Endothelial cell of umbilical vein (primary cell): ENCODE measurements at places on chromosomes 16 and 17.

GRCh38 chr16:75423723-75424104, 9.6 kb downstream of the CFDP1 start:
- DNase-seq = no peak

GRCh38 chr16:55853114-55853513, 20.2 kb upstream of the CES1 start:
- DNase-seq = no peak

GRCh38 chr16:49902908-49903307, 47.0 kb upstream of the ZNF423 start:
- no peak for DNase-seq

GRCh38 chr17:30132615-30133014, 16.0 kb downstream of the NSRP1 start:
- no peak for DNase-seq

DNA sequence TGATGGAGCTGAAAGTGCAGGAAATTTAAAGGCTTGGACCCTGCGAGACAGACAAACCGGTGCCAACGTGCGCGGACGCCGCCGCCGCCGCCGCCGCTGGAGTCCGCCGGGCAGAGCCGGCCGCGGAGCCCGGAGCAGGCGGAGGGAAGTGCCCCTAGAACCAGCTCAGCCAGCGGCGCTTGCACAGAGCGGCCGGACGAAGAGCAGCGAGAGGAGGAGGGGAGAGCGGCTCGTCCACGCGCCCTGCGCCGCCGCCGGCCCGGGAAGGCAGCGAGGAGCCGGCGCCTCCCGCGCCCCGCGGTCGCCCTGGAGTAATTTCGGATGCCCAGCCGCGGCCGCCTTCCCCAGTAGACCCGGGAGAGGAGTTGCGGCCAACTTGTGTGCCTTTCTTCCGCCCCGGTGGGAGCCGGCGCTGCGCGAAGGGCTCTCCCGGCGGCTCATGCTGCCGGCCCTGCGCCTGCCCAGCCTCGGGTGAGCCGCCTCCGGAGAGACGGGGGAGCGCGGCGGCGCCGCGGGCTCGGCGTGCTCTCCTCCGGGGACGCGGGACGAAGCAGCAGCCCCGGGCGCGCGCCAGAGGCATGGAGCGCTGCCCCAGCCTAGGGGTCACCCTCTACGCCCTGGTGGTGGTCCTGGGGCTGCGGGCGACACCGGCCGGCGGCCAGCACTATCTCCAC, at the start of gene NOG:
Gene NOG (plus strand): TSS at position 54 of the 674 bp plus-strand sequence. CDS start 525 bp downstream, at position 579.
- peak; percentile 57 for DNase-seq

DNA sequence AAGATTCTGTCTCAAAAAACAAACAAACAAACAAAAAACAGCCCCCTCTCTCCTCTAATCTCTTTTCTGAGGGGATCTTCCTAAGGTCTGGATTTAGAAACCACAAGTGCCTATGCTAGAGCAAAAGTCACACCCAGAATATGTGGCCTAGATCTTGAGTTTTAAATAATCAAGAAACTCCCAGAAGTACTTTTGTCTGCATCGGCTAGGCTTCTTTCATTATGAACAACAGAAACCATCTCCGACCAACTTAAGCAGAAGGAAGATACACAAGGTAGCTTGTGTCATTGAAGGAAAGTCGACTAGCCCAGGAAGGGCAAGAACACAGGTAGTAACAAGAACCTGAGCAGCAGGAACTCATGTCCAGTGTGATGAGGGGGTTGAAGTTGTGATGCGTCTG, 73.9 kb upstream of the KIFC3 start:
- DNase-seq = no peak

DNA sequence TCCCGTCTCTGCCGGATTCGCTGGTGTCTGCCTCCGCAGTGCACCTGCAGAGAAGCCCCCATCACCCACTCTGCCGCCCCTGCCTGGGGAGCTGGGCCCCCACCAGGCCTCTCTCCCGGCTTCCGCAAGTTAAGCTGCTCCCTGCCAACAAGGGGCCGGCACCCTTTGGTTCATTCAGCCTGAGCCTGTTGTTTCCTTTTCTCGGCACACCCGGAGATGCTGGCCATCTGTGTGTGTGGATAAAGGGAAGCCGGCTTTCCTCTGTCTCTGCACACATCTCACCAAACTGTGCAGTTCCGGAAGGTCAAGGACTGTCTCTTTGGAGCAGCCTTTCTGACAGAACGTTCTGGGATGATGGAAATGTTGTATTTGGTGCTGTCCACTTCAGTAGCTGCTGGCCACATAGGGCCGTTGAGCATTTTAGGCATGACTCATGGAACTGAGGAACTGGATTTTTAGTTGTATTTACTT, 6.8 kb downstream of the MAPK8IP3 start:
- DNase-seq = peak; percentile 38

- DNase-seq = no peak
Measured at GRCh38 chr17:38550661-38551060, 55.1 kb downstream of the SRCIN1 start.

GRCh38 chr17:30824356-30825145, at the start of gene CRLF3:
CRLF3 (minus strand) TSS chr17:30824692; CDS start chr17:30824651, 41 bp downstream.
- DNase-seq = peak; percentile 93

DNA sequence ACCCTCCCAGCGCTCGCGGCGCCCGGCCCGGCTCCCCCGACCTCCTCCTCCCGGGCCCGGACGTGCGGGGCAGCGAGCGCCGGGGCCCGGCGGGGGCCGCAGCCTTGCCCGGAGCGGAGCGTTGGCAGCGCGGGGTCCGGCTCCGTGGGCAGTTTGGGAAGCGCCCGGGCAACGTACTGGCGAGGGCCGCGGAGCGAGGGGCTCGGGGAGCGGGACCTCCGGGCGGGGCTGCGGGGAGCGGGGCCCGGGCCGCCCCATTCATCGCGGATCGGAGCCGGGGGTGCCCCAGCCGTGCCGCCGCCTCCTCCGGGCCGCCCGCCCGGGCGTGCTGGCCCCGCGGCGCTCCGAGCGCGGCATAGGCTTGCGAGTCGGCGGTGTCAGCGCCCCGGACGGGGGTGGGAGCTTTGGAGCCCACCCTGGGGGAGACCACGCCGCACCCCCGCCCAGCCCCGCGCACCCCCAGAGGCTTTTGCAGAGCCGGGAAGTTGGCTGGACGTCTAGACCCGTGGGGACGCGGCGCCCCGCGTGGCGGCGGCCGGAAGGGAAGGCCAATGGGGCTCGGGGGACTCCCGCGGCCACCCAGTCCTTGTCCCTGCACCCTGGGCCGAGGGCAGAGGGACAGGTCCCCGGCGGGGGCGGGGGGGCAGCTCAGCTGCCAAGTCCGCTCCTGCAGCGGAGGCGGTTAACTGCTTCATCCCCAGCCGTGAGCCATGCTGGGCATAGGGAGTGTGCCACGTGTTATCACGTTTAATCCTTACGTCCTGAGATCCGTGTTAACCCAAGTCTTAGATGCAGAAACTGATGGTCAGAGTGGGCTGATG, 852 bp downstream of the ZNF469 start:
- DNase-seq = peak; percentile 22
